ENCODE measurements at places on chromosomes 6 and 20.

- DNase-seq: no peak
Observed at GRCh38 chr20:51156041-51156982, 133.4 kb upstream of the KCNG1 start.

GRCh38 chr6:156423829-156424228 is 353.3 kb upstream of the ARID1B start:
- DNase-seq: no peak

GRCh38 chr6:41424370-41425058 is 89.1 kb downstream of the NCR2 start:
- DNase-seq: no peak

DNA sequence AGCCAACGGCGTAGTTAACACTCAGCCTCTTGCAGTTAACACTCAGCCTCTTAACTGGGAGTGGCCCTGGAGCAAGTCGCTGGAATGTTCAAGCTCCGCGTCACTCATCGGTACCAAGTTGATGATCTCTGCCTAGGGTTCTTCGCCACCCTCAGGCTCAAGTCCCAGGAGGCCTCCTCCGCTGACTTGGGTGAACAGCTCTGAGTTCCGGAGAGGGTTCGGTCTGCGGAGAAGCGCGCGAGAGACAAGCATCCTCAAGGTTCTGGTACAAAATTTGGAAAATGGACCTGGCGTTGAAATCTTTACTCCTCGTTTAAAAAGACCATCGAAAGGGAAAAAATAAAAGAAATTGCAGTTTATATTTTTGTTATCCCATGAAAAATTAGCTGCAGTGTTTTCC is 876 bp upstream of the DSP start:
- DNase-seq: no peak

- no peak for DNase-seq
Observed at GRCh38 chr20:31496761-31497295, 17.4 kb upstream of the HM13 start.

DNA sequence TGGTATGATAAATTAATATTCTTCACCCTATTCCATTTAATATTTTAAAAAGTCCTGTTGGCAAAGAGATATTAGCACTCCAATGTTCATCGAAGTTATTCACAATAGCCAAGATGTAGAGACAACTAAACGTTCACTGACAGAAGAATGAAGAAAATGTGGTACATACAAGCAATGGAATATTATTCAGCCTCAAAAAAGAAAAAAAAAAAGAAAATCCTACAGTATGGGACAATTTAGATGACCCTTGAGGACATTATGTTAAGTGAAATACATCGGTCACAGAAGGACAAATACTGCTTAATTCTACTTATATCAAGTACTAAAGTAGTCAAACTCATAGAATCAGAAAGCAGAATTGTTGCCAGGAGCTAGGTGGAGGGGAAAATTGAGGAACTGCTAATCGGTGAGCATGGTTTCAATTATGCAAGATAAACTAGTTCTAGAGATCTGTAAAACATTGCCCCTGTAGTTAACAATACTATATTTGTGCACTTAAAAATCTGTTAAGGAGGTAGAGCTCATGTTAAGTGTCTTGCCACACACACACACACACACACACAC is 4.7 kb downstream of the GCLC start:
- DNase-seq: no peak

GRCh38 chr6:128491610-128492206 is 28.7 kb downstream of the PTPRK start:
- DNase-seq: no peak

DNA sequence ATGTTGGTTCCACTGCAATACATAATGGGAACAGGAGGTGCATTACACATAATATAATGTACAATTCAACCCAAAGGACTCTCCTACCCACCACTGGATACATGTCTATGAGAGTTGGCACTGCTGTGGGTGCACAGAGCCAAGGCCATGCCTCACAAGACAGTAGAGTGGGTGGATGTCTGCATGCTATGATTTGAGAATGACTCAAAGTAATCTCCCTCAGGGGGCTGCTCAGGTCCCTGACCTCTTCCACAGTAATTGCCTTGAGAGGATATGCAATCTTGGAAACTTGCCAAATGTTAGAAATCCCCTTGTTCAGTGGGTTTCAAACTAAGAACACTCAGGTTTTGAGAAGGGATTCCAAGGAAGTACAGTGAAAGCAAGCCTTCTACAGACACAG is 79.0 kb downstream of the ANKEF1 start:
- no peak for DNase-seq

GRCh38 chr20:61161726-61162390 is 90.2 kb upstream of the CDH4 start:
- no peak for DNase-seq

DNA sequence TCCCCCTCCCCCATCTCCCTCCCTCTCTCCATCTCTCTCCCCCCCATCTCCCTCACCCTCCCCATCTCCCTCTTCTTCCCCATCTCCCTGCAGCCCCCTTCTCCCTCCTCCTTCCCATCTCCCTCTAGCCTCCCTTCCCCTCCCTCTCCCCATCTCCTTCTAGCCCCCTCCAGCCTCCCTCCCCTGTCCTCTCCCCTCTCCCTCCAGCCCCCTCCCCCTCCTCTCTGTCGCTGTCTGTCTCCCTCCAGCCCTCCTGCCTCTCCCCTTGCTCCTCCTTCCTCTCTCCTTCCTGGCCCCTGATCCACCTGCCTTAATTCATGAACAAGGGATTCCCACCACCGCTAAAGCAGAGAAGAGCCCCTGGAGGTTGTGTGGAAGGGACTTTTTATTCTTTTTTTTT is 26.9 kb upstream of the CHMP4B start:
- no peak for DNase-seq

GRCh38 chr6:50120300-50120699 is 70.6 kb upstream of the DEFB112 start:
- no peak for DNase-seq

DNA sequence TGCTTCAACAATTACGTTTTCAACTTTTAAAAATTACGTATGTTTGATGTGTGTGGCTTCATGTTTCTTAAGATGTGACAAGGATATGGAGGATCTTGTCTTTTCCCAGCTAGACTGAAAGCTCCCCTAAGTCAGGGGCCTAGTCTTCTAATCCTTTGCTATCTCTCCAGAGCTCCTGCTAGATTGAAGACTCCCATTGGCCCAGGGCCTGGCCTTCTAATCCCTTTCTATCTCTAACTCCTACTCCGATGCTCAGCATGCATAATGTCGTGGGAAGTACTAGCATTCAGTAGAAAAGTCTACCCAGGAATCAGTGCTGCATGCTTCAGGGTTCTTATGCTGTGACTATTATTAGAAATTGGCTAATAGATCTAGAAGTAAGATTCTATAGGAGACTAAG is 144.8 kb upstream of the SUPT3H start:
- no peak for DNase-seq

DNA sequence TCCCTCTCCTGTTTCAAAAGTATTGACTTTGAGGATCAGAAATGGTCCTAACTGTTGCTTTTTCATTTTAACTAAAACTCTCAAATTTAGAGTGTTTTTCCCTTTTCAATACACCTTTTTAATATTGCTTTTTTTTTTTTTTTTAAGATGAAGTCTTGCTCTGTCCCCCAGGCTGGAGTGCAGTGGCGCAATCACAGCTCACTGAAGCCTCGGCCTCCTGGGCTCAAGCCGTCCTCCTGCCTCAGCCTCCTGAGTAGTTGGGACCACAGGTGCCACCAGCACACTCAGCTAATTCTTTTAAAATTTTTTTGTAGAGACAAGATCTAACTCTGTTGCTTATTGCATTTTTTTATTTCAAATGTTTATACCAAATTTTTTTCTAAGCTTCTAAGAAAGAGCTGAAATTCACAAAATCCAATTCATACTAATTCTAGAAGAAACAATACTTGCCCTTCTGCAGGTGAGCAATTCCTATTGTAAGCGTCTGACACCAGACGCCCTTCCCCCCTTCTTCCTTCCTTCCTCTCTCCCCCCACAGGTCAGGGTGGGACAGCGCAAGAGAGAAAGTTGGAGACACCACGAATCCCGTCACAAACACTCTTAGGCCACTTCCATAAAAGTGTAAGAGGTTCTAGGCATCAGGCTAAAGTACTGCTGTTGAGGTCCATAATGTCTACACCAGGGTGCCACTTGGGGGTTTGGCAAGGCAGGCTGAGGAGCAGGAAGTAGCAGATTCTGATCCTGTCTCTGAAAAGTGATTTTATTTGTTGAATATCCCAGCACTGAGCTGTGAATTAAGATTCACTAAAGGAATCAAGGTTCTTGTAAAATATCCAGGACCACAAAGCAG is 12.8 kb downstream of the DLL1 start:
- DNase-seq: no peak

DNA sequence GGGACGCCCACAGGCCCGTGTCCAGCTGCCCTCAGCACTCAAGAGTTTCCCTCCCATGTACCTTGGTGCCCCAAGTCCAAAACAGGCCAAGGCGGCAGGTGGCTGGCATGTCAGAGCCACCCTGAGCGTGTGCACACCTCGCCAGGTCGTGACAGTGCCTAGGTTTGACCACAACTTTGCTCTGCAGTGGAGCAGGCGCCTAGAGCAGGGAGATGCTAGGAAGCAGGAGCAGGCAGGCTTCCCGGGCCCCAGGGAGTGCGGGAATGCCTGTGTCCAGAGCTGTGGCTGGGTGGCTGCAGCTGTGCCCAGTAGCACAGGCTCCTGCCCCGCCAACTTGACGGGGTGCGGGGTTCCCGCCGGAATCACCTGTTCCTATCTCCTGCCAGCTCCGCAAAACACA is 380.8 kb upstream of the IMPG1 start:
- DNase-seq: no peak

- DNase-seq: no peak
Observed at GRCh38 chr20:21100578-21101452, 5.3 kb downstream of the LINC00237 start.

GRCh38 chr6:706146-706545 is 13.2 kb upstream of the EXOC2 start:
- DNase-seq: no peak

DNA sequence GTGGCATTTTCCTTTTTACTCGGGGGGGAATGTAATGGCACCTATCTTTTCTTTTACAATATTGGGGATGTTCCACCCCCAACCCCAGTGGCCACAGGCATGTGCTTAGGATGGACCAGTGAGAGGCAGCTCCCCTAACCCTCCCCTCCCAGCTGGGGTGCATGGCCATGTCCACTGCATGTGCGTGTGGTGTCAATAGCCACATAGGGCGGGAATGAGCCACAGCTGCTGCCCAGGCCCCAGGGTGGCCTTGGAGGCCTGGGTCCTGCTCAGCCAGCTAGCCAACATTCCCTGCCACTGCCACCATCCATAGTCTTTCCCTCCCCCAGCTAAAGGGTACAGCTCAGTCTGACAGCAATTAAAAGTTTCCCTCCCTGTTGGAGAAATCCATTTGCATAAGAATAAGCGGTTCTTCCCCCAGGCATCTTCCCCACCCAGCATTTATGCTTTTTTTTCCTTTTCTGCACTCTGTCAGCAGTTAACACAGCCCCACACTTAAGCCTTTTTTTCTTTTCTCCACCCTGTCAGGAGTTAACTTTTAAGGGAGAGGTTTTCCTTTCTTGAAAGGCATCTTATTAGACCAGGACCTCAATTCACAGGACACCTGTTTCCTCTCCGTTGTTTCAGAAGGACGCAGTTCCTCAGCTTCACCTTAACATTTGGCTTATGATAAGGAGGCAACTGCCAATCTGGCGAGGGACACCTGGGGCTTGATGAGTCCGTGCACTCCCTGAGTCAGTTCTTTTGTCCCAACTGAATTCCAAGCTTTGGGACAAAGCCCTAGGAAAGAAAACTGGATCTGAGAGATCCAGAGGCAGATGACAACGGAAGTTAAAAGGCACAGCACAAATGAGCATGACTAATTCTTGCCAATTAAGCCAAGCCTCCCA is 121.4 kb downstream of the TPBG start:
- DNase-seq: no peak

All from esophagus squamous epithelium (tissue), 5 donors.